ENCODE measurements at places on chromosomes 12 and 14.

GRCh38 chr12:116263431-116263830 lies 14.1 kb downstream of the MED13L start:
- no peak for DNase-seq

GRCh38 chr12:52496590-52497071 lies 3.6 kb upstream of the KRT6A start:
- peak; percentile 51 for DNase-seq

GRCh38 chr12:84397263-84397662 lies 515.3 kb downstream of the SLC6A15 start:
- DNase-seq, result peak; percentile 20

- DNase-seq, result no peak
These were observed 171.8 kb upstream of the PWP1 start for GRCh38 chr12:107513636-107514400.

DNA sequence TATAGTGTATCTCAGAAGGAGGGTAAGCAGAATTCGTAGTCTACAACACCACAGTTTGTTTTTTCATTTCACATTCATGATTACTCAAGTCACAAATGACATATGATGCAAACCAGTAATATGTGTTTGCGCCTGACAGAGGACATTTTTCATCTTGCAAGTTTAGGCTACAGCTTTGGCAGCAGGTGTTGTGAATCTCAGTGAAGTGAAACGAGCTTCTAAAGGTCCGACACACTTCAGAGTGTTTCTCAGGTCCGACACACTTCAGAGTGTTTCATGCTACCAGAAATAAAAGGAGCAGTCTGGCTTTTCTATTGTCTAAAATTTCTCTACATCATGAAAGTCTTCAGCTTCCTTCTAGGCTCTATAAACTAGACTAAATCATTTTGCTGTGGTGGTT lies 22.7 kb downstream of the CLEC14A start:
- DNase-seq, result no peak

DNA sequence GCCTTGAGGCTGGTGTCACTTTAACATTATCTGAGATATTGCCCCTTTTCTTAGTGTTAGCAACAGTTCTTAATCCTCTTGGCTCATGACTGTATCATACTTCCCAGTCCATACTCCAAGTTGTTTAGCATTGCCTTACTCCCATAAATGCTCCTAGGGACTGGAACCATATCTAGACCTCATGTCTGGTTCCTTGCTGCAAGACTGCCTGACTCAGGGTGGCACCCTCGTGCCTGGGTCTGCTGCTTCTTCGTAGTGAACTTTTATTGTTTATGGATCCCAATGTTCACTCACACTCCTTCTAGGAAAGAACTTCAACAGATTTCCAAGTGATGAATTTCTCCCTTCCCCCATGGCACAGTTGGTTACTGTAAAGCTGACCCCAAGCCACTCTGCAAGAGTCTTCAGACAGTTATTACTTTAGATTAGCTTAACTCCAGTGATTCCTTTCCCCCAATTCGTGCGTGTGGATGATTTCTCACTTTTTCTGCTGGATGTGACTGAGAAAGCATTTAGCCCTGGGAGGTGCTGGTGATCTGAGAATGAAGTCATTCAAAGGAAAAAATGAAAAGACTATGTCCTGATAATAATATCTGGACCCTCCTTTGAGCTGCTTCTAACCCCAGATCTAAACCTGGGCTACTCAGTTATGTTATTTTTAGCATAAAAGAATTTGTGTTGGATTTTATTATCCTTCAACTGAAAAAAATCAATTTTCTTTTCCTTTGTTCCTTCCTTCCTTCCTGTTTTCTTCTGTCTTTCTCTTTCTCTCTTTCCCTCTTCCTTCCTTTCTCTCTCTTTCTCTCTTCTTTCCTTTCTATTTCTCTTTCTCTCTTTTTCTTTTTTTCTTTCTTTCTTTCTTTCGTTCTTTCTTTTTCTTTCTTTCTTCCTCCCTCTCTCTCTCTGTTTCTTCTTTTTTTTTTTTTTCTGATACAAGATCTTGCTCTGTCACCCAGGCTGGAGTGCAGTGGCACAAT lies 47.5 kb upstream of the PPP1R12A start:
- peak; percentile 44 for DNase-seq

- peak; percentile 93 for DNase-seq
These were observed 224.6 kb upstream of the CRY1 start for GRCh38 chr12:107317751-107318555.

DNA sequence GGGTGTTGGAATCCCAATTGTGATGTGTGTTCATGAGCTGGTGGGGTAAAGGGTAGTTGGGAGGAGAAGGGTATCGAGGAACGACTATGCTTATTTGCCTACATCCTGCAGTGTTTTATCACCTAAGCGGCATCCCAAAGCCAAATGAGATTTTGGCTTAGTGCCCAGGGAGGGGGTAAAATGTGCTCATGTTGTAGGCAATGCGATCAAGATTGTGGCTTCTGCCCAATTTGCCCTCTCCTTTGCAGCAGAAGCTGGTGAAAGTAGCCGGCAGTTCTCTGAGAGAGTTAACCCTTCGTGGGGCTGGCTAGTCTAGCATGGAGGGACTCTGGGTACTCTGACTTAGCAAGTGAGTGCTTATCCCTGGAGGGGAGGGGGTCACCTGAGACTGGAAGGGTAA lies 753 bp downstream of the RPH3A start:
- DNase-seq, result no peak

- no peak for DNase-seq
These were observed 4.1 kb downstream of the KCTD10 start for GRCh38 chr12:109473006-109473405.

- no peak for DNase-seq
These were observed 31.2 kb downstream of the ISCA2 start for GRCh38 chr14:74524812-74525135.

DNA sequence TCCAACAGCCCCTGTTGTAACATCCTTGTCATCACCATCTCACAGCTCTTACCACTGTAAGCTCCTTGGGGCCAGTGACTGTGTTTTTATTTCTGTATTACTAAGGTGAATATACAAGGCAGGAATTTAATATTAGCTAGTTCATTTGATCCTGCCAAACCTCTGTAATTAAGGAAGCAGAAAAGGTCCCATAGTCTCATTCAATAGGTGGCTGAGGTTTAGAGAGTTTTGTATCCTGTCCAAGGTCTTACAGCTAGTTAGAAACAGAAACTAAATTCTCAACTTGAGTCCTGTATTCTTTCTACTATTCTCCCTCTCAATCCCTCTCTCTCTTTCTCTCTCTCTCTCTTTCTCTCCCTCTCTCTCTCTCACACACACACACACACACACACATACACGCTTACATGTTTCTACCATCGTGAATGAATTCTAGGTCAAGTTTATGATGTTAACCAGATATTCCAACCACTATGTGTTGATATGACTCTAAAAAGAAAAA lies 543 bp upstream of the GLIPR1 start:
- no peak for DNase-seq

DNA sequence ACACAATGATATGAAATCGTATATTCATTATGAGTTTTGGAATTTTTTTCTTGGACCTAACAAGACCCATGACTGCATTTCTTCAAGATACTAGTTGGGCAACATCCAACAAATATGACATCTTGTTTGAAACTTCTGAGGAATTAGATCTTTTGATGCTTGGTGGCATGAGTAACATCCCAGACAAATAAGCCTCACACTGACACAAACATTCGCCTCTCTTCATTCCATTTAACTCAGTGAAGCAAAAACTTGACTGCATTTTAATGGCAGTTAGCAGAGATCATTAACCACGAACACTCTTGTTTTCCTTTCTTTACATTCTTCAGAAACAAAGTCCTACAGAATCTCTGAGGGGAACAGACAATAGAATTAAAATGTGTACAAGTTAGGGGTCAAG lies 758.3 kb downstream of the C12orf50 start:
- peak; percentile 29 for DNase-seq

GRCh38 chr12:57549909-57550640 lies at the start of gene KIF5A:
Gene KIF5A (plus strand): TSS chr12:57550044. CDS start chr12:57550272, 228 bp downstream.
- no peak for DNase-seq

- DNase-seq, result peak; percentile 92
These were observed 27.6 kb upstream of the RPLP0 start for GRCh38 chr12:120228291-120229070.

GRCh38 chr14:48731260-48731659 lies 854.9 kb downstream of the RPS29 start:
- no peak for DNase-seq

GRCh38 chr14:103165323-103165722 lies 42.1 kb downstream of the TNFAIP2 start:
- no peak for DNase-seq

GRCh38 chr12:64740646-64741045 lies 18.6 kb downstream of the GNS start:
- DNase-seq, result peak; percentile 80

DNA sequence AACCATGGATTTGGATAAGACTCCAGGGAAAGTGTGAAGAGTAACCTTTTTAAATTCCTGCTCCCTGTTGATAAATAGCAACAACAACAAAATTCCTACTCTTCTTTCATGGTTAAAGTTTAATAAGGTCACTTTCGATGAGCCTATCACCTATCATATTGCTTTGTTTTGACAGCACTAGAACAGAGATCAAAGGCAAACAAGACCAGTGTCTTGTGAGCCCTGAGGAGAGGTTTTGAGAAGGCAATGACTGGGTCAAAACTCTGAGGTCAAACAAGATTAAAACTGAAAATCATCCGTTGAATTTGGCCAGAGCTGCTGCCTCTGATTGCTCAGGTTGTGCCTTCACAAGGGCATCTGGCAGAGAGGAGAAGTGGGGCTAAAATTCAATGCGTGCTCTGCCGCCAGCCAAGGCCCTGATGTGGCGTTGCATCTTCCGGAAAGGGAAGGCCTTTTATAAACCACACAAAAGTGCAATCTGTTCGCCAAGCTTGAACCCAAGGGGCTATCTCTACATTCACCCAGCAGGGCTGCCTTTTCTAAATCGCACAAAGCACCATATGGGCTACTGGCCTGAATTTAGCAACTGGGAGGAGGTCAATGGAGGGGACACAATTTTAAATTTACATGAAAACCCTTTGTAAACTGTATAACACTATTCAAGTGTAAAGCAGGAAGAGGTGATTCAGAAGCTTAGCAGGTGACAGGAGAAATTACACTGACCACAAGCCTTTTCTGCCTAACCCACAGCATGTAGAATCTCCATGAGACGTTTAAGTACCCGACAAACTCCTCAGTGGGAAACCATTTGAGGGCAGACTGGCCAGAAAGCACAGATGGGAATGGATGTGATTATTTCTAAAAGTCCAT lies 140.8 kb downstream of the DAD1 start:
- no peak for DNase-seq

- DNase-seq, result peak; percentile 74
These were observed 11.6 kb upstream of the FOXN3 start for GRCh38 chr14:89428546-89429198.

DNA sequence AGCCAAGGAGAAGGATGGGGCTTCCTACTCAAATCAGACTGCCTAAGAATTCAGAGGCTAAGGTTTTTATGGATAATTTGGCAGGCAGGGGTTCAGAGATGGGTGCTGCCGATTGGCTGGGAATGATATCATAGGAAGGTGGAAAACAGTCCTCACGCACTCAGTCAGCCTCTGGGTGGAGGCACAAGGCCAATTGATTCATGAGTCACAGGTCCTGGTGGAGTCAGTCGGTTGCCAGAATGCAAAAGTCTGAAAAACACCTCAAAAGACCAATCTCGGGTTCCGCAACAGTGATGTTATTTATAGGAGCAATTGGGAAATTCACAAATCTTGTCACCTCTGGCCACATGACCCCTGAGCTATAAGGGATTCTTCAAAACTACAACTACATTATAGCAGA lies 105.5 kb downstream of the GXYLT1 start:
- DNase-seq, result no peak

DNA sequence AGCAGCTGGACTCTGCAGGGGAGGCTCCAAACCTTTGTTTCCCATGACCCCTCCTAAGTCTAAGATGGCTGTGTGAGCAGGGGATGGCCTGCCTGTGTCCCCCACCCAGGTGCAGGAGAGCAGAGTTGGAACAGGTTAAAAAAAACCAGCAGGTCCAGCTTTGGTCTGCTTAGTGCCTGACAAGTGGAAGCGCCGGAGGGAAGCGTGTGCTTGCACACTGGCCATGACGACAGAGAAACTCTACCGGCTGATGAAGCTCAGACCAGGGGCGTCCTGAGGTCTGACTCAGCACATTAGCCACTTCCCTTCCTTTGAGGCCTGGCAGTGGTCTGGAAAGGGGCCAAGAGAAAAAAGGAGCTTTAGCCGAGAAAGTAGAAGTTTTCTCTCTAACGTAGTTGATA lies 280.1 kb downstream of the VRK1 start:
- peak; percentile 79 for DNase-seq

- DNase-seq, result no peak
These were observed 15.9 kb upstream of the INF2 start for GRCh38 chr14:104673481-104673880.

GRCh38 chr12:65972149-65972548 lies 147.9 kb downstream of the HMGA2 start:
- no peak for DNase-seq

DNA sequence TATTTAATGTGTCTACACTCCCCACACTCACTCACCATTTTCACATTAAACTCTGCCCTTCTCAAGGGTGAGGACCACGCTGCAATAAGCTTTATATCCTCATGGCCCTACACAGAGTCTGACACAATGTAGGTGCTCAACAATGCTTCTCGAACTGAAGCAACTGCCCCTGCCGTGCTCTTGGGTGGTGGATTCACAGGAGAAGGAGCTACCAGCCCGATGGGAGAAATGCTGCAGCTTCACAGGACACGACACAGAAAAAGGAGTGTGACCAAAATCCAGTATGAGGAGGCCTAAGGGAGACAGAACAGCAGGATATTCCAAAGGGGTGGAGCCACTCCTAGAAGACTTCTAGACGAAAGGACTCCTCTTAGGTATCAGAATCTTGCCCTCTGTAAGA lies 6.5 kb upstream of the KRT3 start:
- DNase-seq, result no peak

- DNase-seq, result peak; percentile 59
These were observed 57.5 kb downstream of the PLEKHA5 start for GRCh38 chr12:19186722-19187661.

- peak; percentile 89 for DNase-seq
These were observed 2.4 kb upstream of the RNASE7 start for GRCh38 chr14:21039585-21040369.

DNA sequence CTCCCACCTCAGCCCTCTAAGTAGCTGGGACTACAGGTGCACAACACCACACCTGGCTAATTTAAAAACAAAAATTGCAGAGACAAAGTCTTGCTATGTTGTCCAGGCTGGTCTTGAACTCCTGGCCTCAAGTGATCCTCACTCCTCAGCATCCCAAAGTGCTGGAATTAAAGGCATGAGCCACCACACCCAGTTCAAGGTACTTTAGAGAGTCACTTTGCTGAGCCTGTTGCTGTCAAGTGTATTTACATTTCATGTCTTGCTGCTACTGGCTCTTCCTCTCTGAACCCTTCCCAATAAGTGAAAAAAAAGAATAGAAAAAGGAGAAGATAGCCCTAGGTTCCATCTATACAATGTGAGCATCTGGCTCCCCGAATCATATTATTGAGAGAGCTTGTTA lies 38.4 kb downstream of the SLCO1A2 start:
- no peak for DNase-seq

DNA sequence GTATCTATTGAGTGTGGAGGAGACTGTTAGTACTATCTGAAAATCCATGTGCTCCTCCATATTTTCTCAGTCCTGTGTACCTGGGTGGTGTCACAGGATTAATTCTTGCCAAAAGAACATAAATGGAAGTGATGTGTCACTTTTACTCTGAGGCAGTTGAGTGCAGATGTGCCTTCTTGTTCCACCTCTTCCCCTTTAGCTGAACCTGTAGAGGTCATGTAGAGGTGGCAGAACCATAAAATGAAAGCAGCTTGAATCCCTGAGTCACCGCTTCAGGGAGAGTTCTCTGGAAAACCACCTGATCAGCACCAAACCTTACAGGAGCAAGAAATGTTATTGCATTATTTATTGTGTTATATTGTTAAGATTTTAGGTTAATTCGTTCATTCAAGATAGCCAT lies 14.7 kb upstream of the SLC25A3 start:
- no peak for DNase-seq

Measured in umbilical cord (tissue), 2 donors.